Stimulated activated CD4-positive, alpha-beta T cell treated with anti-CD3 and anti-CD28 coated beads, Interleukin-2, amount 100 ng/mL, for 48 hours (primary cell): ENCODE measurements at places on chromosomes 7 and 10.
A peak's percentile ranks its signal among the peaks of the same experiment; 100 is the strongest.

- no peak for DNase-seq
These were observed 124.6 kb downstream of the LRRN3 start for GRCh38 chr7:111215550-111215949.

DNA sequence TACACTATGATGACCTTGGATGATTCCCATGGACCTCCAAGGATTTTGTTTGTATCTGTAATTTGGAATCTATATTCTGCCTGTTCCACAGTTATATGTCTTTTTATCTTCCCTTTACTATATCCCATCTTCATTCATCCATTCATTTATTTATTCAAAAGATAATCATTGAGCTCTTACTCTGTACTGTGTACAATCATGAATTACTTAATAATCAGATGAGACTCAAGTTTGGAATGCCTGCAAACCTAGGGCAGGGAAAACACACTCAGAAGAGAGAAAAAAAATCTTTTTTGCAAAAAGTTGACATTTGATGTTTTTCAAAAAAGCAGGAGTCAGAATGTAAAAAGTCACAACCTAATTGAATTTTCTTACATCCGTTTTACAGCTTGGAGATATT, 170.2 kb upstream of the GNAI1 start:
- no peak for DNase-seq

GRCh38 chr10:97538839-97539238, 33.7 kb upstream of the ANKRD2 start:
- DNase-seq, result no peak

DNA sequence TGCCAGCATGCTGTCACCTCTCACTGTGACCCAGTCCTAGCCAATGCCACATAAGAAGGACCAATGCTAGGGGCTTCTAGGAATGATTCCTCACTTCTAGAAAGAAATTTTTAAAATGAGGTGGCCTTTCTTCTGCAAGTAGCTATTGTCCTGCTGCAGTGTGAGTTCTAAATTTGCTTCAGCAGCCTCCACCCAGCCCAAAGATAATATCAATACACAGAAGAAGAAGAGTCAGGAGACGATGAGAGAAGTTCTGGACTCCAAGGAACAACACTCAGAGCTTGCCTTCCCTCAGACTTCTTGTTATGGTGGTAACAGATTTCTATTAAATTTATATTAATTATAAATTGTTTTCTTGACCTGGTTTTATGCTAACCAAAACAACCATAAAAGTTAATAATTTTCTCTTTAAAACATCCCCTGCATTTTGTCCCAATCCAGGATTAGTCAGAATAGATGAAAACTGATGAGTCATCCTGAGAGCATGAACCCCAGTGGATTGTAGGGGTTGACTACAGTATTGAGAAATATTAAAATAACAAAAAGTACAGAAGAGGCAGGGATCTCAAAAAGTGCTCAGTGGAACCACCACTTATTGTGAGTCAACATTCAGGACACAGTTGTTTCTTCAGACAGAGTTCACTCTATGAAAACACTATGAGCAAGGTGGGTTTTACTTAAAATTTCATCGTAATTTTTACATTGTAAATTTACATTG, 29.6 kb upstream of the AKR1C2 start:
- DNase-seq, result no peak

- DNase-seq, result no peak
These were observed 44.6 kb upstream of the NAMPT start for GRCh38 chr7:106329408-106329807.

DNA sequence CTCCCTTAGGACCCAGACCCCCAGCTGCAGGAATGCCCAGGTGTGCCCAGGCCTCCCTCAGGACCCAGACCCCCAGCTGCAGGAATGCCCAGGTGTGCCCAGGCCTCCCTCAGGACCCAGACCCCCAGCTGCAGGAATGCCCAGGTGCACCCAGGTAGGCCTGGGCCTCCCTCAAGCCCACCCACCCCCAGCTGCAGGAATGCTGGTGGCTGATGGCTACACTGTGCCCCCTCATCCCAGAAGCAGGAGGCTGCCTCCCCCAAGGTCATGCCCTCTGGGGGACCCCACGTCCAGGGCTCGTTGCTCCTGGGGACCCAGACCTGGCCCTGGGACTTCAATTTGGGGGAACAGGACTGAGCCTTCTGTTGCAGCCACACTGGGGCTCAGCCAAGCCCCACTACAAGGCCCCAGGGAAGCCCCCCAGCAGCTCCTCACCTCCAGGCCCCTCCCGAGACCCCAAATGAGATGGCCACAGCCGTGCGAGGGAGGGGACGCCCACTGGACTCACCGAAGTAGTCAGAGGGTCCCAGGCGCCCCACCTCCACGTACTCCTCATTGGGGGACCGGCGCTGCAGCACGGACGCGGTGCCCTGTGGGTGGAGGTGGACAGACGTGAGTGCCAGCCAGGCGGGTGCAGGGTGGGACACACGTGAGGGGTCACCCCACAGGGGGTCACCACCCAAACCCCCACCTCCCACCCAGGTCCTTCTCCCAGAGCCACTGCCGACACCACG, 31.4 kb upstream of the PDGFA start:
- no peak for DNase-seq

GRCh38 chr7:104795086-104795485, 218.9 kb upstream of the KMT2E start:
- DNase-seq, result no peak

GRCh38 chr10:36303896-36304295, 661.8 kb upstream of the FZD8 start:
- no peak for DNase-seq

- no peak for DNase-seq
These were observed 63.2 kb downstream of the NHLRC2 start for GRCh38 chr10:113917636-113918035.

- no peak for DNase-seq
These were observed 425.8 kb upstream of the STEAP1 start for GRCh38 chr7:89728481-89728880.

- DNase-seq, result no peak
These were observed 569.4 kb downstream of the PTPRN2 start for GRCh38 chr7:158018098-158018762.

GRCh38 chr7:68682910-68683309, 915.4 kb upstream of the AUTS2 start:
- DNase-seq, result no peak

- no peak for DNase-seq
These were observed 92.6 kb upstream of the KIF5B start for GRCh38 chr10:32148864-32149251.

- DNase-seq, result no peak
These were observed 27.1 kb downstream of the ACSM6 start for GRCh38 chr10:95221124-95221523.

- DNase-seq, result no peak
These were observed 212.6 kb upstream of the FZD8 start for GRCh38 chr10:35854661-35855060.

DNA sequence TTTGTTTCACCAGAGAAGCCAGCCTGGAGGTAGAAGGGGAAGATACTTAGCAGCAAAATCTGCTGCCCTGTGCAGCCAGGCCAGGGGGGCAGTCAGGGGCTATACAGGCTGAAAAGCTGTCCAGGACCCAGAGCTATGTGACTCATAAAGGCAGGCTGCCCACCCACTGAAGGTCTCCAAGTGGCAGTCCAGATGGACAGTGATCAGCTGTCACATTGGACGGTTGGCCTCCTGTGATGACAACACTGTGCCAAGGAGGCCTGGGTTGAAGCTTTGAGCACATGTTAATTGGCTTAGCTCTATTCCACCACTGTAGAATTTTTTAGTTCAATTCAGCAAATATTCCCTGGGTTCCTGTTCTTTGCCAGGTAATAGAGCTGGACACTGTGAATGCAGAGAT, 577.3 kb upstream of the GALNT17 start:
- DNase-seq, result no peak

- DNase-seq, result no peak
These were observed 79.3 kb upstream of the CPXM2 start for GRCh38 chr10:123970927-123971286.

- DNase-seq, result no peak
These were observed 1120.0 kb downstream of the SORCS1 start for GRCh38 chr10:106044503-106044902.

DNA sequence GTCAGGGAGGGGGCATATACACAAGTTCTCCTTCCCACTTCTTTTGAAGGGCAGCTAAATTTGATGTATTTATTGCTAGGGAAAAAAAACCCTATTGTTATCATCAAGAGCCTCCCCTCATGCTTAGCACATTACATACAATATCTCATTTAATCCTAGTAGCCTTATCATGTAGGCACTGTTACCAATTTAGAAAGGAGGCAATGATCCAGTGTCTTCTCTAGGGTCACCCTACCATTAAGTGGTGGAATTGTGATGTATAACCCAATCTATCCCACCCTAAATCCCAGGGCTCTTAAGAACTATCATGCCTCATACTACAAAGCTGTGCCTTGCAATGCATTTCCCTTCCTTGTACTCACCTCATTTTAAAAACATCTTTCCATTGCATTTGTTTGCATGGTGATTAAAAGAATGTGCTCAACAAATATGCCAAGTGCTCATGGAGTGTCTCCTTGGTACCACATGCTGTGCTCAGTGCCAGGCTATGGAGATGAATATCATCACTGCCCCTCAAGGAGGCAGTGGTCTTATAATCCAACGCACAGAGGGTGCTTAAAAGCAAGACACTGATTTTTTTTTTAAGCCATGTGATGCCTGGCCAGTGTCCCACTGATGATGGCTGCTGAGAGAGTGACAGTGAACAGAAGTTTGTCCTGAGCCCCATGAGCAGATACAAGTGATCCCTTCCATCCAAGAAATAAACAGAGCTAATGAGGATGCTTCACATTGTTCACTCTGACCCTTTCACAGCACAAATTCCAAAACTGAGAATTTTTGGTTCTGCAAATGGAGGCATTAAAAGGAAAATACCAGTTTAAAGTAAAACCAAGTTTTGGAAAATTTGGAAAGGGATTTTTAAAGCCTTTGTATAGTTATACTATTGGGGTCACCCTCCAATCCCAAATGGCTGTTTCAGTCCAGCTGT, 98.2 kb downstream of the SORBS1 start:
- no peak for DNase-seq

DNA sequence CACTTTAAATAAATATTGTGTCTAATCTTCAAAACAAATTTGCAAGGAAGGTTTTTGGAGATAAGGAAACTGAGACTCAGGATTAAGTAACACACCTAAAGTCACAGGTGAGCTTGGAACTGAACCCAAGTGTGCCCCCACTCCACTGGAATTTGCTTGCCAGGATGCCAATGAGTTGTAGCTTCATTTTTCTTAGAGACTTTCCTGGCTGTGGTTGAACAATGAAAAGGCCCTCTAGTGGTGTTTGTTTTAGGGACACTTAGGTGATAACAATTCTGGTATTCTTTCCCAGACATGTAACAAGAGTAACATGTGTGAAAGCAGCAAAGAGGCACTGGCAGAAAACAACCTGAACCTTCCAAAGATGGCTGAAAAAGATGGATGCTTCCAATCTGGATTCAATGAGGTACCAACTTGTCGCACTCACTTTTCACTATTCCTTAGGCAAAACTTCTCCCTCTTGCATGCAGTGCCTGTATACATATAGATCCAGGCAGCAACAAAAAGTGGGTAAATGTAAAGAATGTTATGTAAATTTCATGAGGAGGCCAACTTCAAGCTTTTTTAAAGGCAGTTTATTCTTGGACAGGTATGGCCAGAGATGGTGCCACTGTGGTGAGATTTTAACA, 1.5 kb downstream of the IL6 start:
- no peak for DNase-seq

DNA sequence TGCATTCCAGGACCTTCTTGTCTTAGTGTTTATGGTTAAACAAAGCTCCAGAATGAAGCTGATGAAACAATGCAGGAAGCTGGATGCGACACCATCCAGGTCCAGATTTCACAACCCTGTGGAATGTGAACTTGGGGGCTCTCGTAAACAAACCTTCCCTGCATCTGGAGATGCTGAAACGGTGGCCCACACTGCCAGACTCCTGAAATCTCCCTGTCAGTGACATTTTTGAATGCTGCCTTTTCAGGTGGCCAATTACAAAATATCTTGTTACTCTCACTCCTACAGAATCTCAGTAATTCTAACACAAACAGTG, 18.8 kb downstream of the VIPR2 start:
- DNase-seq, result no peak

DNA sequence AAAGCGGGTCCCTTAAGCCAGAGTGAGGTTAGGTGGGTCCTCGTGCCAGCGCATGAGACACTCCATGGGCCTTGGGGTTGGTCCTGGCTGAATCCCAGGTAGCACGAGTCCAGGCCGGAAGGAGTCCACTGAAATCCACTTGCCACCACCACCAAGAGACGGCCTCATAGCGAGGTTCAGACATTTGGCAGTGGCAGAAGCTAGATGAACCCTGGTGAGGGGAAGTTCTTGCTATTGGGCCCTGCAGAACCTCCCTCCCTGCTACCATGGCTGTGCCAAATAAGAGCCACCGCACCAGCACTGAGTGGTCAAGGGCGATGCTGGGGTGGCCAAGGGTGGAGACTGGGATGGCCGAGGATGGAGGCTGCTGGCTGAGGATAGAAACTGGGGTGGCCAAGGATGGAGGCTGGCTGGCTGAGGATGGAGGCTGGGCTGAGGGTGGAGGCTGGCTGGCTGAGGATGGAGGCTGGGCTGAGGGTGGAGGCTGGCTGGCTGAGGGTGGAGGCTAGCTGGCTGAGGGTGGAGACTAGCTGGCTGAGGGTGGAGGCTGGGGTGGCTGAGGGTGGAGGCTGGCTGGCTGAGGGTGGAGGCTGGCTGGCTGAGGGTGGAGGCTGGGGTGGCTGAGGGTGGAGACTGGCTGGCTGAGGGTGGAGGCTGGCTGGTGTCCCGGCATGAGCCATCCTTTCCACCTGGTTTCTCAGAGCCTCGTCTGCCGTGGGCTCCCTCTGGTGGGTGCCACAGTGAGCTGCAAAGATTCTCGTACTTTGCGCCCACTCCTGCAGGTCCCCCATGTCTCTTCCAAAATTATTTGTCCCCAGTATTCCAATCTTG, 88.2 kb downstream of the ELFN1 start:
- peak; percentile 30 for DNase-seq

- DNase-seq, result no peak
These were observed 92.4 kb upstream of the JCAD start for GRCh38 chr10:30151581-30152389.

DNA sequence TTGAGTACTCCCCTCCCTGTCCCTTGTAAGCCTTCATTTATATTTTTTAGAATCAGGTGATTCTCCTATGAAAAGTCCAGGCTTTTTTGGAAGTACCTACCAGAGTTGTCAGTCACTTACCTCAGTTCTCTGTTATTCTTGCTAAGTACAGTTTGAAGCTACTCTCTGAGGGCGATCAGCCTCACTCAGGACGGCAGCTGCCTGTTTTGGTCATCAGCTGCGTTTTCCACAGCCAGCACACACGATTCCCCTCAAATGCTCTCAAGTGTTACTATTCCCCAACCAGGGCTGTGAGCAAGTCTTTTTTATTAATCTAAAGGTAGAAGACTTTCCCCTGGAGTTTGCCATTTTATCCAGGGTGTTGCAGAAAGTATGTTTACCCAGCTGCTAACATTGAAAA, 328.6 kb downstream of the SUGCT start:
- DNase-seq, result no peak

DNA sequence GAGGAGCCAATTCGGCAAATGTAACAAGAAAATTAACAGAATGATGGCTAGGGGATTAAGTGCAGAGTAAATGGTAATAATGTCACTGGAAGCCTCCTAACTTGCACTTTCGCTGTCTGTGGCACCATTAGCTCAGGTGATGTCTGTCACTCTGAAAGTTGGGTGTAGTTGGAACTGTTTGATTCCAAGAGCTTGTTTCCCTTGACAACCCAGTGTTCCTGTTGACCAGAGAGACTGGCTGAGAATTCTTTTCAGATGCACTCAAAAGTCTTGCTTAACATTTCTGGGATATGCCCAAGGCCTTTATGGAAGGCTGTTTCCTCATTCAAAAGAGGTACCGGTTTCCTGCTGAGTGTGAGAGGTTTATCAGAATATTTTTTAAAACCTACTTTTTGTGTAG, 49.6 kb downstream of the PLPP4 start:
- no peak for DNase-seq

GRCh38 chr10:46998192-46998591, 87.0 kb downstream of the PTPN20 start:
- DNase-seq, result no peak
